OCI-M1 (cell line): ENCODE measurements at places on chromosomes 4 and X.

DNA sequence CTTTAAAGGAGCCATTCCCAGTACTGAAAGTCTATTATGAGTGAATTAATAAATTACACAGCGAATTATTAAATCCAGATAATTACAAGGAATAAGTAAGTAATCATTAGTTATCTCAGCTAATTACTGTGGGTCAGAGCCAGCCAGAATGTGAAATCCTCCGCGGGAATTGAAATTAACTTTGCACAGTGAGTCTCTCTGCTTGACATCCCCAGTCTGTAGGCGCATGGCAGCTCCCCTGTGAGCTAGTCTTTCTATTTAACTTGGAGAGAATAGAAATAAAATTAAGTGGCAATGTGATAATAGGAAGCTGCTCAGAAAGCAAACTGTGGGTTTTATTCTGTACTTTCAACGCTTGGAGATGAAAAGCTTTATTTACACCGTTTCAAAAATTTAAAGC, 7.2 kb downstream of the POU4F2 start:
- DNase-seq: no peak

DNA sequence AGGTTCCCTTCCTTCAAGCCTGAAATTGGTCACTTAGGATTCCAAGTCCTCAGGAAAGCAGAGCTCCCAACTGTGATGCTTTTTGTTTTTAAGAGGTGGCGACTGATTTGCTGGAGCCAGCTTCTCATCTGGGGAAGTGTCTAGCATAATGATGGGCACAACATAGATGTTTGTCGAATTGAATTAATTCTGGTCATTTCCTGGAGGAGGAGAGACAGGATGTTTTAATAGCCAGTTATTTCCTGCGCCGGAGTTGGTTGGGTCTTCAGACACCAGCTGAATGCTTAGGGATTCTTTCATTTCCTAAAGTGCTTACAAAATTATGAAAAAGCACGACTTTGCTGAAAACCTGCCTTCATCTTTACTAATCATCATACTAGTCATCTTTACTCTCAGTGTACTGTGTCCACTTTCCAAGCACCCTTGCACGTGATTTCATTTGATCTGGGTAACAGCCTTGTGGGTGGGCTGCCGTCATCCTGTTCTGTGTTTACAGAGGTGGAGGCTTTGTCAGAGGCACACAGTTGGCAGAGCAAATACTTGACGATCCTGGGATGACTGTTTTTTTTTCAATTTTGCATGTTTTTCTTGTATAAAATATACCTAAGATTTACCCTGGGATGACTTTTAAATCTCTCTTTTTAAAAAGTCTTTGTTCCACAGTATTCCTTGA, 49.5 kb downstream of the RGS12 start:
- DNase-seq: no peak

GRCh38 chr4:168683595-168683994, 186.7 kb downstream of the PALLD start:
- DNase-seq: no peak

DNA sequence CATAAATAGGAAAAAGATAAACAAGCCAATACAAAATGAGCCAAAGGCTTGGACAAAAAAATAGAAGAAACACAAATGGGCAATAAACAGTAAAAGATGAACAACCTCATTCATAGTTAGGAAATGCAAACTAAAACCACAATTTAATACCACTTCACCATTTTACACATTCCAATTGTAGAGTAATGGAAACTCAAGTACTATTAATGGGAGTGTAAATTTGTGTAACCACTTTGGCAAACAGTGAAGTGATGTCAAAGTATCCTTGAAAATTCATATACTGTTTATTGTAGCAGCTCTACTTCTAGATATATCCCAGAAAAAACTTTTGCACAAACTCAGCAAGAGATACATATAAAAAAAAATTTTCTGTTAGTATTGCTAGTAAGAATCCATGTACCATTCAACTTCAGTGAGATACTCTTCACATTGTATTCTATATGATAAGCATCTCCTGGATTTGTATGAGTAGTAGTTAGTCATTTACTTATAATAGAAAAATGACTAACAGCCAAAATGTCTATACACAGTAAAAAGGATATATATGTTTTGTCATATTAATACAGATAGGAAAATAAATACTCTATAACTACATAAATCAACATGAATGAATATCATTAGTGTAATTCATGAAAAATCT, 229.8 kb downstream of the DKK2 start:
- DNase-seq: no peak

DNA sequence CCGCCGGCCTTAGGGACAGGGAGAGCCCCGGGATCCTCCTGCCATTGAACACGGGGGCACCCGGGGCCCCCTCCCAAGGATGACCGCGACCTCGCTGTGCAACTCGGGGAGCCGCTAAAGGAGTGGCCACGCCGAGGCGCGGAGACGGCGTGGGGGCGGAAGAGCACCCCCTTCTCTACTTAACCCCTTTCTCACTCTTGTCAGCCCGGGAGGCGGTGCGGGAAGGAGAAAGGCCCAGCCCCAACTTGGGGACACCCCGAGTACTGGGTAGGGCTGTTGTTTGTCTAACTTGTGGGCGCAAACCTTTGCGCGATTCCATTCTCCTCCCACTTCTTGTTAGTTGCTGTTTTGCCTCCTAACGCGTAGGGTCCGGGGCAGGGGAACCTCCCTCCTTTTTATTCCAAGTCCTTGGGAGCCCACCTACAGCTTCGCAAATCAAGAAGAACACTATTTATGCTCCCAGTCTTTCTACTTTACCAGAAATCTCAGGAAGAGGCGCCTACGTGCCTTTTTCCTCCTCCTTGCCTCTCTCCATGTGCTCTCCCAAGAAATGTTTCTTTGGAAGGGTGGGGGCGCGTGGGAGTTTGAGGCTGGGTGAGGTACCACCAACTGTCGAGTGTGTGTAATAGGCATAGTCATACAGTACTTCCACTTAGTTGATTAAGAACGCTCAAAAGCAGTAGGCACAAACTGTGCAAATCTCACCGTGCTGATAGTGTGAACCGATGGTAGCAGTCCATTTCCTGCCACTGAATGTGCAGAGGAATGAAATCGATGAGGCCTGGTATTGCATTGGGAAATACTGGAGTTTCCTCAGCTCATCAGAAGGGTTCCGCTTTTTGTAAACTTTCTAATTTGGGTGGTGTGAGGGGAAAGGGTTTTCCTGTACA, 813 bp downstream of the DIAPH2 start:
- no peak for DNase-seq
